ENCODE measurements at places on chromosomes 16 and 17. TPM values are rescaled to one million over a fixed set of nuclear protein-coding genes. Genes with fewer than 3 reads are reported as not detected.

OR2C1 gene
- not detected for total RNA-seq

QPRT gene
- total RNA-seq: 3.0 TPM

CCL15 gene
- not detected for total RNA-seq

- no peaks in the 10 kb centered on the region for H3K36me3 ChIP-seq
- H3K4me1 ChIP-seq: no peaks in the 10 kb centered on the region
- no peak overlapping the region for H3K27ac ChIP-seq
These were observed 15.3 kb upstream of the RPTOR start for GRCh38 chr17:80529104-80529903.

- no peak overlapping the region for H3K4me3 ChIP-seq
- no peak for DNase-seq
- H3K27me3 ChIP-seq: peaks cover 3% of the 10 kb centered on the region
- H3K4me1 ChIP-seq: no peaks in the 10 kb centered on the region
- H3K27ac ChIP-seq: no peak overlapping the region
- no peaks in the 10 kb centered on the region for H3K36me3 ChIP-seq
These were observed 233.5 kb upstream of the RPL38 start for GRCh38 chr17:73969956-73970355.

DNA sequence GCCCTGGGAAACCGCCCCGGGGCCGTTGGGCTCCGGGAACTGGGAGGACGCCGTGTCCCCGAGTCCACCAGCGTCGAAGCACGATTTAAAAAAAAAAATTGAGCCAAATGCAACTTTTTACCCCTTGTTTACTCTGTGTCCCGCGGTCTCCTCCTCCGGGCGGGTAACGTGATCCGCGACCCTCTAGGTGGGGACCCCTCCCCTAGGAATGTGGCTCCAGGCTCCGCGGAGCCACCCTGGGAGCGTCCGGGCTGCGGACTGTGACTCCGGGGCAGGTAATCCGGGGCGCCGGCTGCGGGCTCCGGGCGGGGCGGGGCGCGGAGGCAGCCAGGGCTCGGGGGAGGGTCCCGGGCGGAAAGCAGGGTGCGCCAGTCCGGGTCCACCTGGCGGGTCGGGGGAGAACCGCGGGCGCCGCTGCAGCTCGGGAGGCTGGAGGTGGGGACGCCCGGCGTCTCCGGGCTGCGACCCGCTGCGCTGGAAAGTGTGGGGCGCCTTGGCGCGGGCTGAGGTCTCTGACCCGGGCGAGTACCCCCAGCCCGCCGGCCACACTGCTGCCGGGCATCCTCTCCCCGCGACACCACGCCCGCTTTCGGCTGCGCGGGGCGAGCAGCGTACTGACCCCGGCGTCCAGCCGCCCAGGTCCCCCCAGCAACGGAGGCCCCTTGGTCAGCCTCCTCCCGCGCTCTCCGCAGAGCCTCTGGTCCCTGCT lies 852 bp upstream of the HELZ start:
- peak overlapping the region; percentile 73 for H3K4me3 ChIP-seq
- peak overlapping the region; percentile 81 for H3K27ac ChIP-seq
- peak; percentile 67 for DNase-seq
- H3K36me3 ChIP-seq: no peaks in the 10 kb centered on the region
- peaks cover 41% of the 10 kb centered on the region for H3K4me1 ChIP-seq
- no peaks in the 10 kb centered on the region for H3K27me3 ChIP-seq

- peak overlapping the region; percentile 87 for H3K4me3 ChIP-seq
- H3K27me3 ChIP-seq: no peaks in the 10 kb centered on the region
- peaks cover 57% of the 10 kb centered on the region for H3K4me1 ChIP-seq
- peak overlapping the region; percentile 80 for H3K27ac ChIP-seq
- no peak for DNase-seq
These were observed 30.3 kb downstream of the CPSF4L start for GRCh38 chr17:73231395-73231794.

DNA sequence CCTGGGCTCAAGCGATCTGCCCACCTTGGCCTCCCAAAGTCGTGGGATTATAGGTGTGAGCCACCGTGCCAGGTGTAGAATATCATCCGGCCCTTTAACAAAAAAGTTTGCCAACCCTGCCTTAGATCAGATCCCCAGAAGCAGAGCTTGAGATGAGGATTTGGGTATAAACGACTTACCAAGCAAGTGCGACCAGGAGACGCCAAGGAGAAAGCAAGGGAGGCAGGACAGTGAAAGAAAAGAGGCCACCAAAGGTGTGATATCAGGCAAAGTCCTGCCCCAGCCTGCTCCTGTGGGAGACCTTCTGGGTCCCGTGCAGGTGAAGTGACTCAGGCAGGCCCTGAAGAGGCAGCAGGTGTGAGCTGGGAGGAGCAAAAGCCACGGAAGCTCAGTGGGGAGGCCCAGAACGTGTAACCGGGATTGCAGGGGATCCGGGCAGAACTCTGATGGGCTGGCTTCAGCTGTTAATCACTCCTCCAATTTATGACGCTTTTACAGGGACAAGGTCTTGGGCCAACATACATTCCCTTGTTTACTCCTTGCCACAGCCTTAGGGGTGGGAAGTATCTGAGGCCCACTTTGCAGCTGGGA lies 14.1 kb upstream of the CALB2 start:
- H3K4me1 ChIP-seq: no peaks in the 10 kb centered on the region
- H3K27me3 ChIP-seq: no peaks in the 10 kb centered on the region
- no peak for DNase-seq
- no peaks in the 10 kb centered on the region for H3K36me3 ChIP-seq
- H3K27ac ChIP-seq: no peak overlapping the region

GRCh38 chr17:34260861-34261260 lies 5.8 kb downstream of the CCL2 start:
- no peak overlapping the region for H3K4me3 ChIP-seq
- no peaks in the 10 kb centered on the region for H3K36me3 ChIP-seq
- no peaks in the 10 kb centered on the region for H3K4me1 ChIP-seq
- no peak overlapping the region for H3K27ac ChIP-seq
- DNase-seq: no peak

- DNase-seq: no peak
- H3K27me3 ChIP-seq: no peaks in the 10 kb centered on the region
- no peak overlapping the region for H3K4me3 ChIP-seq
- H3K4me1 ChIP-seq: peaks cover 7% of the 10 kb centered on the region
These were observed 4.1 kb downstream of the RASD1 start for GRCh38 chr17:17492085-17492484.
